ENCODE measurements at places on chromosomes 7 and 10.

GRCh38 chr10:93465806-93466675 lies 16.1 kb downstream of the MYOF start:
- DNase-seq = no peak

GRCh38 chr10:94546901-94547185 lies 1.3 kb downstream of the HELLS start:
- DNase-seq = no peak

DNA sequence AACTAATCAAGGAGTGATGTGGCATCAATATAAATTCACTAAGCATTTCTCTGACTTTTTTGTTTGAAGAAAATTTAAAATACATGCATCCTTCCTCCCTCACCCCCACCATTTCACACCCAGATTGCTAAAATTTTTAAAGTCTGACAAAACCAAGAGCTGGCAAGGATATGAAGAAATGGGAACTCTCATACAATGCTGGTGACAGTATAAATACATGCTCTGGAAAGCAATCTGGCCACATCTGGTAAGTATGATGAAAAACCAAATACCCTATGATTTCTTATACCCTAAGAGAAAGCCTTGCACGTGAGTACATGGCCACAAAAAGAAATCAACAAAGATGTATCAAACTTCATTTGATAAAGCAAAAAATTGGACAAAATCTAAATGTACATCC lies 31.2 kb downstream of the P4HA1 start:
- no peak for DNase-seq

GRCh38 chr10:33125522-33126517 lies 167.8 kb upstream of the ITGB1 start:
- no peak for DNase-seq

- DNase-seq = no peak
Measured at GRCh38 chr10:125153703-125154490, 6.5 kb downstream of the CTBP2 start.

- no peak for DNase-seq
Measured at GRCh38 chr10:58086144-58086762, 181.4 kb downstream of the IPMK start.

- DNase-seq = no peak
Measured at GRCh38 chr10:101896225-101896877, 52.8 kb upstream of the KCNIP2 start.

GRCh38 chr7:87735360-87735759 lies 107.2 kb downstream of the RUNDC3B start:
- DNase-seq = no peak

GRCh38 chr10:32854435-32854834 lies 103.6 kb downstream of the ITGB1 start:
- no peak for DNase-seq

GRCh38 chr7:31307972-31308371 lies 32.6 kb downstream of the NEUROD6 start:
- DNase-seq = no peak

DNA sequence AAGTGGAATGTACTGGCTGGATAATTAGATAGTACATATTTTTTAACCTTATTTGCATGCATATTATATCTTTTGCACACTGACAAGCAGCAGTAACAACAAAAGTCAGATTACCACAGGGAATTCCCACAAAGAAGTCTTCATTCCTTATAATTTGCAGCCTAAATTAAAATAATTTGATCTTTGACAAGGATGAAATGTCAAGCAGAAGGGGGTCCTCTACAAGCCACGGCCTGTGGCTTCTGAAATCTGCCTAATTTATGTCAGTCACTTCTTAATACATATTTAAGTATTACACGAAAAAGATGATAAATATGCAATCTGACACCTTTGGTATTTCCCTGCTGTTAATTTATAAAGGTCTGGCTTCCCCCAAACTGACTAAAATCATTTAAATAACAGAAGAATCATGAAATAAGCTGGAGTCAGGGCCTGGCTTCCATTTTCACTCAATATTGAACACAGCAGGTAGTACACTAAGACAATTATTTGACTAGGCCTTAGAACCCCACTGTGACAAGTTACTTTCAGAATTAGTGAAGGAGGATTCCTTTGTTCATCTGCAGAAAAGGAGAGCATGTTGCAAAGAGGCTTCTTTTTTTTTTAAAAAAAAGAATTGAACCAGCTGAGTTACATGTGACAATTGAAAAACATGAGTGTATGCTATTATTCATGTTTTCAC lies 351.1 kb upstream of the ETV1 start:
- DNase-seq = no peak

DNA sequence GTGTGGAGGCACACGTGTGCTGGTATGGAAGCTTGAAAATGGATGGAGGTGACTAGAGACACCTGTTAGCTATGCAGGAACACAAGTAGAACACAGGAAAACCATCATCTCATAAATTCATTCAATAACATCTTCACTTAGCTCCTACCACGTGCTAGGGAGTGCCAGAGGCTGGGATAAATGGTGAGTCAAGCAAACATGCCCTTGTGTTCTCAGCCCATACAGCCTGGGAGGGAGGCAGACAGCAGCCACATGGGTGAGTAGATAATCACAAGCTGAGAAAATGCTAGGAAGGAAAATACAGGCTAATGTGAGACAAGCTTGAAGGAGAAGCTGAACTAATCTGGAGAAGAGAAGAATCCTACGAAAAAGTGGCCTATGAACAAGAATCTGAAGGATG lies 468.0 kb upstream of the ZMIZ1 start:
- DNase-seq = no peak

DNA sequence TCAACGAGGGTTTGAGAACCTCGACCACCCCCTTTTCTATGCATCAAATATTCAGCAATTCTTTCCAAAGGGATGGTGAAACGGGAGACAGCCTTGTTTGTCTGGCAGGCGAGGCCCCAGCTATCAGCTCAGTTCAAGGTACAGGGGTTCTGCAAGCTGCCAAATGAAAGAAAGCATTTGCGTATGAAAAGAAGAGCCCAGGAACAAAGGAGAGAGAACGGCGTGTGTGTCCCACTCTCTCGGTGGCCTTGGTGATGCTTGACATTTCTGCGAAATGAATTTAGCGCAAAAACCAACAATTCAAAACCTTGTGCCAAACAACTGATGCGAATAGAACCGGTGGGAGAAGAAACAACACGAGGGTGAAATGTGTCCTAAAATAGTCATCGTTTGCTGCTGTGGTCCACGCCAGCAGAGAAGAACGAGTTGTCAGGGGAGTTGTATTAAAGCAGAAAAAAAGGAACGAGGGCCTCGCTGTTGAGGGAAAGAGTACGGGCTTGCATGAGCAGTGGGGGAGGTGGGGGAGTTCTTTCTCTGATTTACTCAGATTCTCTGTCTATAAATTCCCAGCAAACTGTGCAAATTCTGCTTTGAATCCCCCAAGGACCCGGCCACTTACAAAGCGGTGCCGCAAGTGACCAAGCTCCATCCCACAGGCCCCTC lies 97.7 kb downstream of the TMEM130 start:
- DNase-seq = no peak

GRCh38 chr10:31192475-31192874 lies 126.5 kb upstream of the ZEB1 start:
- no peak for DNase-seq

DNA sequence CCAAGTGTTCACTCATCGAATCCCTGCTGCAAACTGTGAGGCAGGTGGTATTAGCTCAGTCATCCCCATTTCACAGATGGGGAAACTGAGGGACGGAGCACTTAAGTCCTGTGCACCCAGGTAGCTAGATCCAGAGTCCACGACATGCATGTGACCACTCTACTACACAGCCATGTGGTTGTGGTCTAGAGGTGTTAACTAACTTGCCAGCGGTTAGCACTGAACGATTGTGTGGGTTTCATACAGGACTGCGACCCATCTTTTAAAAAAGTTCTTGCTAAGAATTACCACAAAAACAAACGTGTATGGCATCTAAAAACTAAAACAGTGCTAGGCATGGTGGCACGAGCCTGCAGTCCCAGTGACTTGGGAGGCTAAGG lies 16.1 kb upstream of the ABCC2 start:
- DNase-seq = no peak

DNA sequence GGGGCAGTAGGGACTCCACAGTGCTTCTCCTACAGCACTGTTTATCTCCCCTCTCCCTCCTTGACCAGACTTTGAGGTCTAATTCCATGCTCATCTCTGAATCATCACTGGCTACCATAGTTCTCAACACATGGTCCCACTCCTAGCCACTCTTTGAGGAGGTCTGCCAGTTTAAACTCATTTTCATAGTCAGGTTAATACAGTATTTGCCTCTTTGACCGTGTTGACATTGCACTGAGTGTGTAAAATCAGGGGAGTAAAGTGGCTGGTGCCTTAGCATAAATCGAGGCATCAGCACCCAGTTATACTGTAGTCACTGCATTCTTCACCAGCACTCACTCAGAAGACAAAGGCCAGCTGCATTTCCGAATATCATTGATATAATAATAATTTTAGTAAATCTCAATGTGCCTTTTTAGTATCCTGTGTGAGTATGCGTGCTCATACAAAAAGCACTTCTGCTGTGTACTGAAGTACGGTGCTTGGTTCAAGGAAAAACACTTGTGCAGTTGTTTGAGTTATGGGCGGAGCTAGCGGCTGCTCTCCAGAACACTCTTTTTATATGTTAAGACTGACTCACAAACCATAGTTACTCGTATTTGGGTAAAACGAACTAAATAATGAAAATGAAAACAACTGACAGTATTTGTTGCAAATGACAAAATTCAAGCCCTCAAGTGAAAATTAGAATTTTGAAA lies 89.7 kb downstream of the GALNT11 start:
- no peak for DNase-seq

DNA sequence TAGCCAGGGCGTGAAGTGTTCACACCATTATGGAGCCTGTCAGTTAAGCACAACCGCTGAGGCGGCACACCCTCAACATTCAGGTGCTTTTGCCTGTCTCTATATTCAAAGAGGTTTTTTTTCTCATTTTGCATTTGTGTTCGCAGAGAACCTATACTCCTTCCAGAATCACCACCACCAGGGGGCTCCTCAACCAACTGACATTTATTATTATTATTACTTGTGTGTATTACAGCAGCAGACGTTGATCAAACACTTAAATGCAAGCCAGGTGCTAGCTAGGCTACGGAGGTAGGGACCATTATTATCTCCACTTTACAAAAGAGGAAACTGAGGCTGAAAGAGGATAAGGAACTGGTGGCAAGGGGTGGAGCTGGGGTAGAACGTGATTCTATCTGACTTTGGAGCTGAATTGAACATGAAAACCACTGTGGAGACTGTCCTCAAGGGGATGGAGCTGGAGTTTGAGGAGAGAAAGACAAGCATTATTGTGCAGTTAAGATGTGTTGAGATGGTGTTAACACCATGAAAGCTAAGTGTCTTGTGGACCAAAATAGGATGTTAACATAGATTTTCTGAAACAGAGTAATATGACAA lies 133.8 kb upstream of the PLXNA4 start:
- DNase-seq = no peak

DNA sequence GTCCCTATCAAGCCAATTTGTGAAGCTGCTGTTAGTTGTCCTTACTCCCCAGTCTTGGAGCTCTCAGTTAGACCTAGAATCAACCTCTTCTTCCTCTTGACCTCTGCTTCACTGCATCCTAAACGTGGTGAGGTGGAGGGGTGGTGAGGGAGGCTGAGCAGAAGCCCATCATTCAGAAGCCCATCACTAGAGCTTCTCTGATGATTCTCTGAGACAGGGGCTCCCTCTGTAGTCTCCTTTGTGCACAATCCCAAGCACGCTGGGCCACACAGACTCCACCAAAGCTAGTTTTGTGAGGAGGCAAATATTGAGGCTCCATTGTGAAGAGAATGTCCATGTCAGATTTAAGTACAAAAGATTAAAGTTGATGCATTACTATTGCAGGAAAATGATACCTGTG lies 163.8 kb upstream of the PRSS1 start:
- no peak for DNase-seq

DNA sequence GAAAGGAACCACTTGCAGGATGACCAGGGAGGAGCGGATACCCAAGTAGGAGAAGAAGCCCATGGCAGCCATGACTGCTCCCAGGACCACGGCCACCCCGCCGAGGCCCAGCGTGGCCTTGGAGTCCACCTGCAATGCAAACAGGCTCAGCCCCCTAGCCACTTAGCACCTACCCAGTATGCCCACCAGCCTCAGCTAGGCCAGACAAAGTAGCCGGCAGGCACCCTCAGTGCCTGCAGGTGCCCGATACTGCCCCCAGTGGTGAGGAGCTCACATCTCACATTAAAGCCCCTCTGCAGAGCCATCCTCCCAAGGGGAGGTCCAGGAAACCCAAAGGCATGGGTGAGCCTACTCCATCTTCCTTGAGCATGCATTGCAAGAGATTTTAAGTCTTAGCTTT lies 6.6 kb downstream of the NPC1L1 start:
- DNase-seq = no peak

GRCh38 chr7:69843653-69844052 lies 245.4 kb downstream of the AUTS2 start:
- no peak for DNase-seq

DNA sequence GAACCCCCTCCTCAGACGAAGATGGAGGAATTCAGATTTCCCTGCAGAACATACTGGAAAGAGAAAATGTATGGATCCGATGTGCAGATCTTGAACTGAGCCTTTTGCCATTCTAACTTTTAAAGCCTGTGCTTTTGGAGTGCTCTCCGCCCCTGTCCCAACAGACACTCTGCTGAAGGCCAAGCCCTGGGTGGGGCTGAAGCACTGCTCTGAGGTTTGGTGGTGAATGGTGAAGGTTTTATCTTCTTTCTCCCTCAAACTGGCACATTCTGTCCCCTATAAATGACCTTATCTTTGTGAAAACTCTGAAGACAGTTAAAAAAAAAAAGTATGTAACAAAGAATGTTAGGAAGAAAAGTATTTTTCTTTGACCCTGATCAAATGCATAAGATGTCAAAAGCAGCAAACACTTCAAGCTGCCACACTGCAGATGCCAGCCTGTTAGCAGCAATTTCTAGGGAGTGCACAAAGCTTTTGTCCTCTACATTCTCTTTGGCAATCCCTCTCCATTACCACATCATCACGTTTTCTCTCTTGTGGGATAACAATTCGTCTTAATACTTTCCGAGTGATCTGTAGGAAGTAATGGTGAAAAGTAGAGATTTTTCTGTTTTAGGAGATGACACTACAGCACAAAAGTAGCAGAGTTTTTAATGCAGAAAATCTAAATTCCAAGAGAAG lies 137.3 kb upstream of the CCDC6 start:
- DNase-seq = no peak

GRCh38 chr10:36021096-36021495 lies 379.0 kb upstream of the FZD8 start:
- DNase-seq = no peak

DNA sequence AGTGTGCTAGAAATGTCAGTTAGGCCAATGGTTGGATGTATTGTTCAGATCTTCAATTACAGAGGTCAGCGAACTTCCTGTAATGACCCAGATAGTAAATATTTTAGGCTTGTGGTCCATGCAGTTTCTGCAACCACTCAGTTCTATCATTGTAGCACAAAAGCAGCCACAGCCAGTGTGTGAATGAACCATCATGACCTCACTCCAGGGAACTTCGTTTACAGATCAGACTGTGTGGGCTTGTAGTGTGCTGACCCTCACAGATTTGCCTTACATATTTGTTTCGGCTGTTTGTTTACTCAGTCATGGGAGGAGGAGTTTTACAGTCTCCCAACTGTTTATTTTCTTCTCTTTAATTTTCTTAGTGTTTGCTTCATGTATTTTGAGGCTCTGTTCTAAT lies 55.4 kb downstream of the LANCL2 start:
- DNase-seq = no peak
